ENCODE measurements at places on chromosomes 12 and 14.

- DNase-seq, result no peak
Measured at GRCh38 chr12:113894697-113895096, 71.4 kb downstream of the RBM19 start.

GRCh38 chr12:66746489-66747201, 67.8 kb upstream of the GRIP1 start:
- DNase-seq, result no peak

DNA sequence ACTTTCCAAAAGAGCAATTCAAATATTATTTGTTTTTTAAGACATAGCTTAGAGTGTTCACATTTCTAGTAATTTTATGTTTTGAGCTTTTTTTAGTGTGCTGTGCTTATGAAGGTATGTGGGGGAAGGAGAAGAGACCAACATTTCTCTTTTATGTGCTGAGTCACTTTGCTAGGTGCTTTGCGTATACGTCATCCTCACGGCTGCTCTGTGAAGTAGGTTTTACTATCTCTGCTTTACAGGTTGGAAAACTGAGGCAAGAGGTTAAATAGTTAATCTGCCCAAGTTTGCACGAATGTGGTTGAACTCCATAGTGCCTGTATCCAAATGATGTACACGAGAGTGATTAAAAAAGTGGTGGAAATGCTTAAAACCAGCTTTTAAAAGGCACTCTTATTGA, 75.9 kb downstream of the AEBP2 start:
- DNase-seq, result no peak

DNA sequence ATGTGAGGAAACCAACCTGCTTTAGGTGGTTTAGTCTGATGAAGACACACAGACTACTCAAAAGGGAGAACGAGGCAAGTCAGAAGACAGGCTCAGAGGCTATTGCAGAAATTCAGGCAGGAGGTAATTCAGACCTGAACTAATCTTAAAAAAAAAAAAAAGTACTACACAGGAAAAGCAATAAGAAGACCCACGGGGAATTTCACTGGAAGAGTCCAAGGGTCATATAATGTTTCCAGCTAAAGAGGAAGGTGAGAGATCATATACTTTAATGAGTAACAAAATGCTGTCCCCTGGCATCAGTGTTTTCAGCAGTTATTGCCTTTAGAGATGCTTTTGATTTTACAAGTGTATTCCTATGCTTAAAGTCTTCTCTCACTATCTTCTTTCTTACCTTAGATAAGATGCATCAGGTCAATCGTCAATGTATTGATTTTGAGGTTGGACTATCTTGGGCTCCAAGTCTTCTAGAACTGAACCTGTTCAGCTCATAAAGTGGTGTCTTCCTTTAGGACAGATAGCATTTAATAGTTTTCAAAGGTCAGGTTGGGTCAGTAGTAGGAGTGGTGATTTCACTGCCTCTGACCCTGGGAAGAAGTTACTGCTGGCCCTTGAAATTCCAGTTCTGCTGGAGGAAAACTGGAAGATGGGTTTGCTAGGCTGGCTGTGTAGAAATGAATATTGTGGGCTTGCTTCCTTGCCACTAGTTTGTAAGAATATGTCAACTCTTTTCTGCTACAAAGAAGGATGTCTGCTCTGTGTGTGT, 60.0 kb downstream of the FAR2 start:
- DNase-seq, result no peak

- DNase-seq, result no peak
Measured at GRCh38 chr14:95875831-95876760, 536 bp upstream of the TUNAR start.

- no peak for DNase-seq
Measured at GRCh38 chr14:68679746-68680467, 113.0 kb downstream of the ZFP36L1 start.

GRCh38 chr14:64387232-64387781, 846 bp upstream of the MTHFD1 start:
- no peak for DNase-seq

- no peak for DNase-seq
Measured at GRCh38 chr12:79648881-79649280, 41.9 kb downstream of the PAWR start.

DNA sequence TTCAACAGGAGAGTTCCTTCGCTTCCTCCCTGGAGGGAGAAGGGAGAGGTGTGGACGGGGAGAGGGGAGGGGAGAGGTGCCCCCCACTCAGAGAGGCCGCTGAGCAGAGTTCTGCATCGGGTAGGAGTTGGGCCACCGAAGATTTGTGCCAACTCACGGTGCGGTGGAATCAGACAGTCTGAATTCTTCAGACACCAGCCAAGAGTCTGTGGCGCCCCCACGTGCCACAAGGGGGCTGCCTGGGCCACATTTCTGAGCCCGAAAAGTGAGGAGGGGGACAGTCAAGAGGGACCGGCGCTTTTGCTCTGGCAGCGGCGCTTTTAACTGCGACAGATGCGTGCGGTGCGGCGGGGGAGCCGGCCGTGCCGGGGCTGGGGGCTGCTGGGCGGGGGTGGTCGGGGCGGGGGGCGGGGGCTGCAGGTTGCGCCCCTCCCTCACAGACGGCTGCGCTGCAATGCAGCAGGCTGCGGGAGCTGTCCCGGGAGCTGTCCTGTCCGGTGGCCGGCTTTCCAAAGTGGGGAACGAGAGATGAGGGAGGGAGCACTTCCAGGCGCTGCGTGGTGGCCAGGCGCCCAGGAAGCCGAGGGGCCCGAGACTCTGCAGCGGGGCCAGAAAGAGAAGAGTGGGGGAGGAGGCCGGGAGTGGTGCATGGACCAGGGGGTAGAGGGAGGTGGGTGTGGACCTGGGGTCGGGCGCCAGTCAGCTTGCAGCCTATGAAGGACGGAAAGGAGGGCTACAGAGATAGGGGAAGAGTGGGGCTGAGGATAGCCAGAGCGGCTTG, 975 bp upstream of the RTL1 start:
- DNase-seq, result no peak

GRCh38 chr12:115998119-115998633, 279.3 kb downstream of the MED13L start:
- no peak for DNase-seq

DNA sequence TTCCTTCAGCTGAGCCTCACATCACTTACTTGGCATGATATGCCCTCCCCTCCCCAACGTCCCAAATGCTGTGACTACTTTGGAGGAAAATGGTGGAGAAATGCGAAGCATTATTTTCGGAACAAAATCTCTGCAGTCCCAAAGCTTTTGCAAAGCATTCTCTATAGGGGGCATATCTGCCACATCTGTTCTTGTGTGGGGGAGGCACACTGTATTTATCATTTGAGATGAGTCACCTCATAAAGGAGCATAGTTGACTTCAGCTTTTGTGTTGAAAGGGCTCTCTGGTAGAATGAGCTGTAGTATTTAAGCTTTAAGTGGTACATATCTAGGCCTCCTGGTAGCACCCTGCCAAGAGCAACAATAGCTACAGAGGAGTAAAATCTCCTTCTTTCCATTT, 447.5 kb downstream of the ADAMTS20 start:
- DNase-seq, result no peak

DNA sequence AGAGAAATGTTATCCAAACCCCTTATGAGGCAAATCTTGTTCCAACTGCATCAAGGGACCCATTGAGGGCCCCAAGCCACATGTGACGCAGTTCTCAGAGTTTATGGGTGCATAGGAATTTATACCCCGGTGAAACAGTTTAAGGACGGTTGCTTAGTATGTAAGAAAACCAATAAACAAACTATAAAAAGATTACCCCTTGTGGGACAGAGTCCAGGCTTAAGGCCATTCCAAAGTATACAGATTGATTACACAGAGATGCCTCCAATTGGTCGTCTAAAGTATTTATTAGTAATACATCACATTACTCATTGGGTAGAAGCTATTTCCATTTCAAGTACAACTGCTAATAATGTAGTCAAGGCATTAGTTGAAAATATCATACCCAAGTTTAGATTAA, 885.0 kb upstream of the MDGA2 start:
- DNase-seq, result no peak

- DNase-seq, result no peak
Measured at GRCh38 chr12:53173085-53173715, 7.3 kb upstream of the ZNF740 start.

DNA sequence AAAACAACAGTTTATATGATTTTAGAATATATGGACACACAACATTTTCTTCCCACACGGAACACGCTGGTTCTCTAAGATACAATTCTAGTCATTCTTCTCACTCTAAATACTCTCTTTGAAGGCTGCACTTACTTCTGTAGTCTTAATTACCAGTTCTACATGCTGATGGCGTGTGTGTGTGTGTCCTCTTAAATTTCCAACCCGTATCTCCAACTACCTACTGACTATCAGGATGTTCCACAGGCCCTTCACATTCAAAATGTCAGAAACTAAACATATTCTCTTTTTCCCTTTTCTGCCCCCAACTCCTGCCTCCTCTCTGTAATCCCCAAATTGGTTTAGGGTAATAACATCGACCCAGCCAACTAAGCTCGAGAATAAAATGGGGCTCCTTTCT, 75.2 kb downstream of the DUSP16 start:
- DNase-seq, result no peak

GRCh38 chr14:75088566-75089373, 19.3 kb downstream of the ZC2HC1C start:
- DNase-seq, result peak; percentile 32

GRCh38 chr12:50387972-50388478, 8.4 kb downstream of the FAM186A start:
- no peak for DNase-seq

- no peak for DNase-seq
Measured at GRCh38 chr12:123676616-123677320, 5.9 kb downstream of the TCTN2 start.

- no peak for DNase-seq
Measured at GRCh38 chr14:31269634-31270195, 62.1 kb upstream of the HECTD1 start.

- DNase-seq, result no peak
Measured at GRCh38 chr14:38207736-38208617, at the start of gene SSTR1. Gene SSTR1, plus strand, starts transcription at chr14:38207904. Its CDS starts 1,486 bp downstream, at chr14:38209390.

DNA sequence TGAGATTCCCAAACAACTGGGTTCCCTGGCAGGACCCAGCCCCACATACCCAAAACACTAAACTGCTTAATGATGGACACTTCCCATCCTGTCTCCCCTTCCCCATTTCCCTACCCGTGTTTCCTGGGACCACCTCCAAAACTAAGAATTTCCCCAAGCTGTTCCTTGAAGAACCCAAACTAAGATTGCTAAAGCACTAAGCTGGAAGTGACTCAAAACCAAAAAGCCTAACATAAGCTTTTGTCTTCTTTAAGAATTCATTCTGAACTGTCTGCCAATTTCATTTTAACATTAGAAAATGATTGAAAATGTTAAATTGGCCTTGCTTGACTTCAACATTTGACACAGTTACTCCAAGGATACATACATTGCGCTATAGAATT, 29.5 kb upstream of the STAB2 start:
- no peak for DNase-seq

DNA sequence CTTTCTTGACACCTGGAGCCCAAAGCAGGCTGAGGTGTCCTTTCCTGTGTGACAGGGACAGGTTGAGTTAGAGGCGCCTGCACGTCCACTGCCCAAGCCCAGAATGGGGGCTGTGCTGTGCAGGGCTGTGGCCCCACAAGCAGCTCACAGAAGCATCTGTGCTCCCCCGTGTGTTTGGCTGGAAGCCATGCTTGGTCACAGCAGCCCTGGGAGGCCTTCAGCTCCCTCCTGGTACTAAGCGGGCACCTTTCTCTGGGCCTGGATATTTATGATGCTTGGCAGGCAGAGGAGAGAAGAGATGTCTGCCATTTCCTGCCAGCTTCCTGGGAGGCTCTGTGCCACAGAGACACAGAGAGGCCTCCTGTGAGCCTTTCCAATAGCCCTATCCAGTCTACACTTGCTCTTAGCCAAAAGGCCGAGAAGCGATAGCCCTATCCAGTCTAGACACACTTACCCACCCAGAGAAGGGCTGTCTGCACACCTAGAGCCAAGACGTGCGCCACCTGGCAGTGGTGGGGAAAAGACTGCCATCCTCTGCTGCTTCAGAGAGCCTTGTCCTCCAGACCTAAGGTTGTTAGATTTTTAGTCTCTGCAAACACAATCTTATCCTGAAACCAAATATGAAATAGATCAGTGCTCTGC, 117.4 kb downstream of the GCH1 start:
- no peak for DNase-seq

DNA sequence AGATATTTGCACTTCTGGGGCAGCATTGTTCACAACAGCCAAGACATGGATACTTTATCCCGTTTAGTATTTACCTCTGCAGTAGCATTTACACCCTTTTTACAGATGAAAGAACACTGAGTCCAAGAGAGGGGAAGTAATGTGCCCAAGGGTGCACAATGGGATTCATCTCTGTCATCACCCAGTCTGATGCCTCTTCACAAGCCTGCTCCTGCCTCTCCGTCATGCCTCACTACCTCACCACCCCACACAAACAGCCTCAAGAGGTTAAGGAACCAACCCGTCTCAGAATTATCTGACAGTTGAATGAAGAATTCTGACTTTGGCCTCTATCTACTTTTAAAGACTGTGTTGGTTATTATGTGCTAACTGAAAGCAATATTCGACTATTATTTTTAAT, 368.4 kb downstream of the ATP23 start:
- DNase-seq, result no peak

- DNase-seq, result no peak
Measured at GRCh38 chr14:75811136-75811829, 150.2 kb downstream of the TTLL5 start.

- DNase-seq, result no peak
Measured at GRCh38 chr12:109222062-109222461, 87.0 kb downstream of the FOXN4 start.

- no peak for DNase-seq
Measured at GRCh38 chr12:132066345-132066685, 77.8 kb downstream of the DDX51 start.

DNA sequence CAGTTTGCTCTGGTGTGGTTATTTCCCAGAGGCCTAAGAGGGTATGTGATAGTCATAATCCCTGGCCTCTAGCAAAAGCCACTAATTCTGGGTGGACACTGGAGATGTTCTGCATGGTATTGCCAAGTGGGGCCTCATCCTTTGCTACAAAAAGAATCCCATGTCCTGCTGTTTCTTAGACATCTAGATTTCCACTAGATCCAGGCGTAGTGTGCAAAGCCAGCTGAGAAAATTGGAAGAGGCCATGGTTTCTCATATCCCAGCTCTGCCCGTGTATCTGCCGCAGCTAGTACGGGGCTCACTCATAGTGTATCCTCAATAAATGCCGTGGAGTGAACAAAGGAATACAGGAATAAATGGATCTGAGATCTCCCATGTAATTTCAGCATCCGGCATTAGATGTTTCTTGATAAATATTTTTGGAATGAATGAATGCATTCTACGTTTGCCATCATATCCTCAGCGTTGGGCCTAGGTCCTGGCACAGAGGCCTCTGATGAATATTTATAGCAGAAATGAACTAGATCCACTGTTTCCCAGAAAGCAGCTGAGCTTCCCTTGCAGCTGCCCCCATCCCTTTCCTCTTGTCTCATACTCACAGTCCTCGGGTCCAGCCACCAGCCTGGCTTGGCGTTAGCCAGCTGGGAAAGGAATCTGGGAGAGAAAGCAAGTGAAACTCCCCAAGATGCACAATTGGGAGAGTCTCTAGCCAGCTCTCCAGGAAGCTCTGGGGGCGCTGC, 76.3 kb upstream of the NOS1 start:
- no peak for DNase-seq

Data from effector CD4-positive, alpha-beta T cell (primary cell).